NCI-H1092 (cell line): ENCODE measurements at places on chromosomes 12 and 14.

DNA sequence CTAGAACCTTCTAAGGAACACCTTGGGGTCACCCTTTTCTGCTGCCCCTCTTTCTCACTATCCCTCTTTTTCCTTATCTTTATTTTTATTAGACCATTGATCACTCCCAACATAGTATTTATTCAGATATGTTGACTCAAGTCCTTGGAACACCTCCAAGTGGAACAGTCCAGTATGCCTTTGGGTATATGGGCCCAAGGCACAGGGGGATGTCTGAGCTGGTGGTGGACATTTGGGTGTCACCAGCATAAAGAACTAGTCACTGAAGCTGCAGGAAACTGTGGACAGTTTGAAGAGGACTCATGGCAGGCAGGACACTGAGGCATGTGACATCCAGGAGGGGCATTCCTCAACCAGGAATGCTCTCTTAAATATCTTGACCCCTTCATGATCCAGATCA, 105.6 kb downstream of the VEZT start:
- DNase-seq = no peak

GRCh38 chr12:2053691-2054090, 904 bp downstream of the CACNA1C start:
- no peak for DNase-seq

DNA sequence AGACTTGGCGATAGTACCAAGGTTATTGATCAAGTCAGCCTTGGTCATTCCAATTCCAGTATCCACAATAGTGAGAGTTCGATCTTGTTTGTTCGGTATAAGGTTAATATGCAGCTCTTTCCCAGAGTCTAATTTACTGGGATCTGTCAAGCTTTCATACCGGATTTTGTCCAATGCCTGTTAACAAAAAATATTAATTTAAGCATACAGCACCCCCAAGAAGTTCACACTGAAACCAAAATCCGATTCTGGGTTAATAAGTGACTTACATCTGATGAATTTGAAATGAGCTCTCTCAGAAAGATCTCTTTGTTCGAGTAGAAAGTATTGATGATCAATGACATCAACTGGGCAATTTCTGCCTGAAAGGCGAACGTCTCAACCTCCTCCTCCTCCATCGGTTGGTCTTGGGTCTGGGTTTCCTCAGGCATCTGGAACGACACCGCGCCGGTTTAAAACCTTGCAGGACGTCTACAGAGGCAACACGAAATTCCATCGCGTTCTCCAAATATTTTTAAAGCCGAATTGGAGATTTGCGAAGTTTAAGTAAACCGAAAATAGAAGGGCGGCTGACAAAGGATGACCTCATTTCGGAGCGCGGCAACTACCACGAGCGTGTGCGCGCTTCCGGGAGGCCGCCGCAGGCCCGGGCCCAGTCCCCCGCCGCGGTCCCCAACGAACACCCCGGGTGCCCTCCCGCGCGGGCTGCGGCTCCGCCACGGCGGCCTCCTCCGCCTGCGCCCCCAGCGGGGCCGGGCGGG, 716 bp downstream of the HSP90AA1 start:
- DNase-seq = no peak

GRCh38 chr14:24911324-24912109, 138.4 kb downstream of the STXBP6 start:
- no peak for DNase-seq

DNA sequence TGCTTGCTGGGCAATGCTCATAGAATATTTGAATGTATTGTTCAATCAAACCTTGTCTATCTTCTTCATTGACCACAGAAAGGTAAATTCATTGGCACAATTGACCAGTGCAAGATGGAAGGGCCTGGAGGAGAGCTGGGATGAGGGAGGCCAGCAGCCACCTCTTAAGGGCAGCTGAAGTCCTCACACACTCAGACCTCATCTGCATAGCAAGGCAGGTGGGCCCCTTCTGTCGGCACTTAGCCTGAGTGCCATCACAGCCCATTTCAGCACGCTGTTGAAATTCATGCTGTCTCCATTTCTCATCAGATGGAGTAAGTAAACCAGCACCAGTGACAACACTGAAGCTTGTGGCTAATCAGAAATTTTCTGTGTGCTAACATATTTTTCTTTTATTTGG, 25.4 kb upstream of the HMGA2 start:
- no peak for DNase-seq

- DNase-seq = no peak
Measured at GRCh38 chr12:80716696-80717469, at the start of gene MYF5. Gene MYF5 (plus strand): TSS chr12:80716912. CDS start chr12:80717064, 152 bp downstream.

- no peak for DNase-seq
Measured at GRCh38 chr12:20442322-20442721, 74.0 kb downstream of the PDE3A start.

- no peak for DNase-seq
Measured at GRCh38 chr14:77314043-77314442, 6.6 kb downstream of the POMT2 start.

DNA sequence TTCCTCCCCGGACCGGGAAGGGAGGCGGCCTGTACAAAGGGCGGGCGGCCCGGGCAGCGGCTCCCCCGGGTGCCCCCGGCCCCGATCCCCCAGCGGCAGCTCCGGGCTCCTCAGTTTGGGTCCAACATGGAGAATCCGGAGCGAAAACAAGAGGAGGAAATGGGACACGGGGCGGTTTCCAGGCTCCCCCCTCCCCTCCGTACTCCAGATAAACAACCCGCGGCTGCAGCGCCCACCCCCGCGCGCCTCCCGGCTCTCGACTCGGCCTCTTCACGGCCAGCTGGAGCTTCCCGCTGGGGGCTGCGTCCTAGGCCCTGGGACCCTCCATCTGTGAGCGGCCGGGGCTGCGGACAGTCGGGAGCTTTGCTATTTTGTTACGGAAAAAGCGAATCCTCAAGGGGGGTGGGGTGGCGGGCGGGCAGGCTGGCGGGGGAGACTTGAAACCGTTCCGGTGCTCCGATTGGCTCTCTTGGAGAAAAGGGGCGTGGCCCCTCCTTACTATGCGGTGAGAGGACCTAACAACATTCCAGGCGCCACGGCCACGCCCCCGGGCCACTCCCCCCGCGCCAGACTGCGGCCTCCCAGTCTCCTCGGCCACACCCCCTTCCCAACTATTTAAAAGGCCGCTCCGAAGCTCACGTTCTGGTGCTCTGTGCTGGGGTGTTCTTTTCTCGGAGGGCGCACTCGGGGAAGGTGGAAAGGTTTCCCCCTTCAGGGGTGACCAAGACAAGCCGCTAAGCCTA, at the start of gene CTDSP2:
CTDSP2 (minus strand) TSS at position 153 of the 743 bp plus-strand sequence. CDS start 294 bp downstream, outside the sequence.
- DNase-seq = peak; percentile 93

DNA sequence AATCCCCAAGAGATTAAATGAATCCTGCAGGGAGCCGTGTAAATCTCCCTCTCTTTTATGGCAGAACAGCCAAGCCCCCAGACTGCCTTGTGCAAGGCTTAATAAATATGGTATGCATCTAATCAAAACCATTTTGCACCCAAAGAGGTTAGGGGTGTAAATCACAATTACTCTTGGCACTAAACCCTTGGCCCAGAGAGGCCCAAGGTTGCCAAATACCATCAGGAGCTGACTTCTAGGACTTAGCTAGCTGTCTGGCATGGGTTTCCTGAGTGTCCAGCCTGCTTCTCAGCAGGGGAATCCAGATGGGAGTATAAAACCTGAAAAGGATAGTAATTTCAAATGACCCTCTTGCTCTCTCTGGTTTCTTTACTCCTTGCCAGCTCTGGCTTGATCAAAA, 610.4 kb downstream of the MED13L start:
- DNase-seq = no peak

- no peak for DNase-seq
Measured at GRCh38 chr14:64235652-64236640, 58.2 kb downstream of the ESR2 start.
